ENCODE measurements at places on chromosomes 4 and X. TPM values are rescaled to one million over a fixed set of nuclear protein-coding genes. Genes with fewer than 3 reads are reported as not detected.

DNA sequence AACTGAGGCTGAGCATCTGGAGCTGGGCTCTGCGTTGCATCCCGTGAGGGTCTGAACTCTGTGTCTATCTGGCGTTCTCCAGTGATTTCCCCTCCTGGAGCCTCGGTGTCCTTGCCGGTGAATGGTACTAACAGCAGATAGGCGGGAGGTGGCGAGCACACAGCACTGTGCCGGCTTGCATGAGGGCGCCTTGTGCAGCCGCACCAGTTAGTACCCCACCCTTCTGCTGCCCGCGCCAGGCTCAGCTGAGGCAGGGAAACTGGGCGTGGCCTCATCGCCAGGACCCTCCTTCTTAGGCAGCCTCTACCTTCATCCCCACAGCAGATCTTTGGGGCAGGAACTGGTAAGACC lies 42.7 kb downstream of the SORCS2 start:
- DNase-seq, result no peak

- no peak for DNase-seq
These were observed 144.9 kb downstream of the PCDH19 start for GRCh38 chrX:100265179-100265578.

DNA sequence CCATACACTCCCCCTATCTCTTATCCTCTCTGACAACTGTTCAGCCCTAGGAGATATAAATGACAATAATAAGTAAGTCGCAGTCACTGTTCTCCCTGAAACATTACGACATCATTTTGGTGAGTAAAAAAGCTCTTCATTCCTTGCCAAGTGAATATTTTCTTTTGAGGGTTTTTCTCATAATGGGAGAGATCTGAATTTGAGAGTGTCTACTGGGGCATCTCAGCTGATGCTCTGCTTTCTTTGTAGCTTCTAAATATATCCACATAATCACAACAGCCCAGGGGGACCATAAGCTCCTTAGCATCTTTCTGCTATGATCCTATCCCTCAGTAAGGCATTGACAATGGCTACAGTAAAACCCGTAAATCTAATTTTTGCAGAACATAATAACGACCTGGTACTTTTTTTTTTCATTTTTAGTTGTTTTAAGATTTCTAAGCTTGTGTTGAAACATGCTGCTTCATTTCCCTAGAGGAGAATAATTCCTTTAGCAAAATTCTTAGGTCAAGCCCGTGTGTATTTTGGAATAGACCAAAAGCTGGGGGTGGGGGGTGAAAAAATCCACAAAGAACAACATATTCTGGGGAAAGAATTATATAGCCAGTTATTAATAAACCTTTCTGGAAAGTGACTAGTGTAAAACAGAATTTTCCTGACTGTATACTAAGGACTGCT lies 78.1 kb upstream of the GPM6B start:
- DNase-seq, result no peak

DNA sequence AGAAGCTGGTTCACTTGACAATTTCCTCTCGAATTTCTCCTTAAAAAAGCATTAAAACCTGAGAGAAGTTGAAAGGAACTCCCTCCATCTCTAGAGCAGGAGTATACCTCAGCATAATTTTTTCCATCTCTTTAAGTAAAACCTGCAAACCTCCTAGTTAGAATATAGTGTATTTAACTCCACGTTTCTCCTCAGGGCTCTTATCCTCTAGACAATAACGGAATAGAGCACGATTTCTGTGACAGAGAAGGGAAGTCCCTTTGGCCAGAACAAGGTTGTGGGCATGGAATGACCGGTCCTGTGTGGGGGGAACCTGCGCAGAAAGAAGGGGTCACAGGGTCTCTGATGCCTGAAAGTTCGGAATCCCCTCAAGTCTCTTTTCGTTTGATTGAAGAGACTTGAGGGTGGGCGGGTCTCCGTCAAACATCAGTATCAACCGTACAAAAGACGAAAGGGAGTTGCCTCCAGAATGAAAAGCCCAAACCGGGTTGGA lies 697 bp downstream of the ZNF280C start:
- DNase-seq, result no peak

The RASGEF1B gene
- 8.4 TPM for total RNA-seq

The RTL9 gene
- not detected for total RNA-seq

The FTHL17 gene
- not detected for total RNA-seq
